ENCODE measurements at places on chromosomes 1 and 21.

GRCh38 chr1:155744711-155745283 lies 55.9 kb downstream of the DAP3 start:
- no peak for DNase-seq

DNA sequence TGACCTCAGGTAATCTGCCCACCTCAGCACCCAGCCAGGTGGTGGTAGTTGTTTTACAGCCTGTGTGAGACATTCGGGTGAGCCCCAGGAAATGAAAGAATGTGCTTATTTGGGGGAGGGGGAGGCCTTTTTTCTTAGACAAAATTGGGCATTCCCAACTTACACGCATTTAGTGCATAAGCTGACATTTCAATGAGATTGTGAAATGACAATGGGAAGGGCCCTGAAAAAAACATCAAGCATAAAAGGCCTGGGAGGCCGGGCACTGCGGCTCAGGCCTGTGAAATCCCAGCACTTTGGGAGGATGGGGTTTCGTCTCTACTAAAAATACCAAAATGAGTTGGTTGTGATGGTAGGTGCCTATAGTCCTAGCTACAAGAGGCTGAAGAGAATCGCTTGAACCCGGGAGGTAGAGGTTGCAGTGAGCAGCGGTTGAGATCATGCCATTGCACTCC lies 5.0 kb downstream of the GAS5 start:
- no peak for DNase-seq

GRCh38 chr1:47950471-47950870 lies 46.7 kb downstream of the TRABD2B start:
- no peak for DNase-seq

GRCh38 chr1:204752688-204753040 lies 67.1 kb upstream of the LRRN2 start:
- peak; percentile 54 for DNase-seq

- DNase-seq, result no peak
Measured at GRCh38 chr1:207935166-207935583, 24.2 kb upstream of the CD34 start.

DNA sequence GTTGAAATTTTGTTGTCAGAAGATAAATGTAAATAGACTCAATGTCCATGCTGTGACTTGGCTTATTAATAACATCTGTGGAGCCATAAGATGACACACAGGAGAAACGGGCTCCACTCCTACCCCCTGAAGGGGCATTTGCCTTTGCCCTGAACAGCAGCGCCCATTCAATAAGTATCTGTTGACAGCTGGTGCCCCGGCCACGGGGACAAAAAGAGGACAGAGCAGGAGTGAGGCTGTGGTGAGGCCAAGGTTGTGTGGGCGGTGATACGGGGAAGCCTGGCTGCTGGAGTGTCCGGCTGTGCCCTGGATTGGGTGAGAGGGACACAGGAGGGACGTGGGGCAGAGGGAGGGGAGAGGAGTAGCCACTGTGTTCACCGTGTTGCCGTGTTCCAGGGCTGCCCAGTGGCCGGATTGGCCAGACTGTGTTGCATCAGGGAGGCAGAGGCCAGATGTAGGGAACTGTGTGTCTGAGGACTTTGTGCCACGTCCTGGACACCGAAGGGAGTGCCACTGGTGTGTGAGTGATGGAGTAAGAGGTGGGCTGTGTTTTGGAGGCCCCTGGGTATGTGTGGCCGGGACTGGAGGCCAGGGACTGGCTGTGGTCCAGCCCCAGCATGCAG lies 15.1 kb downstream of the PRMT2 start:
- no peak for DNase-seq

GRCh38 chr21:39453571-39454179 lies 1.9 kb downstream of the SH3BGR start:
- no peak for DNase-seq

DNA sequence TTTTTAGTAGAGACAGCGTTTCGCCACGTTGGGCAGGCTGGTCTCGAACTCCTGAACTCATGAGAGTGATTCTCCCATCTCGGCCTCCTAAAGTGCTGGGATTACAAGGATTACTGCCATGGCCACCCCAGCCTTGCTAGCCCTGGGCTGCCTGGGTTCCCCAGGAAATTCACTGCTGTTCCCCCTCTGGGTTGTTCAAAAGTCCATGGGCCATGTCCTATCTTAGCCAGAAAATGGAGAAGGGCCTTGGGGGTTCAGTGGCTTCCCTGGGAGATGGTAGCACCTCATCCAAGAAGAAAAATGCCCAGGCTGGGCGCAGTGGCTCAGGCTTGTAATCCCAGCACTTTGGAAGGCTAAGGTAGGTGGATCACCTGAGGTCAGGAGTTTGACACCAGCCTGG lies 20.9 kb downstream of the SLC26A9 start:
- DNase-seq, result peak; percentile 33

GRCh38 chr1:11461531-11462137 lies 17.3 kb upstream of the DISP3 start:
- no peak for DNase-seq

- no peak for DNase-seq
Measured at GRCh38 chr1:234827181-234827580, 217.2 kb upstream of the IRF2BP2 start.

DNA sequence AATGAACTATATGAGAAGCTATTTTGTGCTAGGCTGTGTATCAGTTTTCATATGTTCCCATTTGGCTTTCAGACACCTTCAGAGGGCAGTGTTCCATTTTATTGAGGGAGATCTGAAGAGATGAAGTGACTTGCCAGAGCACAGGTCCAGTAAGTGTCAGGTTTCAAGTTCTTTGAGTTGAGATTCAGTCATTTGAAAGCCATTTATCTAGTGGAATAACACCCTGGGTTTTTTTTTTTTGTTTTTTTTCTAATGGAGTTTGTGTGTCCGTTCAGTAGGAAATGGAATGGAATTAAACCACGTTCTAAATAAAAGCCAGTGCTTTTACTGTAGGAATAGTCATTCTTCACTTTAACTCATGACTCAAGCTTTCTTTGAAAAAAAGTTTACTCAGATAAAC lies 652.9 kb upstream of the USP24 start:
- DNase-seq, result no peak

DNA sequence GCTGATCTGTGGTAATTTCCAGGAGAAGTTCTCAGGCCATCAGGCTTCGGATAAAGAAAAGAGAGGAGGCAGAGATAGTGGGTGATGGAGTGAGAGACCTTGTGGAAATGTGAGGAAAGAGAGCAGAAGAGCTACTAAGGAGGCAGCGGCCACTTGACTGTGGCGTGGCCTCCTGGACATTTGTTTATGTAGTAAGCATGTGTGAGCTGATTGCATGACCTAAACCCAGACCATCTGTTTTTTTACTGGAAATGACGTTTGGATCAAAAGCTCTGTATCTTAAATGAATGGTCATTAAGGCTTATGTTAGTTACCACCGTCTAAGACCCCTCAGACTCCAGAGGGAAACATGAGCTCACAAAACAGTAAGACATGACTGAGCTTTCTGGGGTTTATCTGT lies 13.6 kb downstream of the ATP1B1 start:
- no peak for DNase-seq

- no peak for DNase-seq
Measured at GRCh38 chr1:54951810-54952226, 28.6 kb upstream of the TMEM61 start.

- DNase-seq, result no peak
Measured at GRCh38 chr21:15534450-15534886, 195.3 kb upstream of the USP25 start.

DNA sequence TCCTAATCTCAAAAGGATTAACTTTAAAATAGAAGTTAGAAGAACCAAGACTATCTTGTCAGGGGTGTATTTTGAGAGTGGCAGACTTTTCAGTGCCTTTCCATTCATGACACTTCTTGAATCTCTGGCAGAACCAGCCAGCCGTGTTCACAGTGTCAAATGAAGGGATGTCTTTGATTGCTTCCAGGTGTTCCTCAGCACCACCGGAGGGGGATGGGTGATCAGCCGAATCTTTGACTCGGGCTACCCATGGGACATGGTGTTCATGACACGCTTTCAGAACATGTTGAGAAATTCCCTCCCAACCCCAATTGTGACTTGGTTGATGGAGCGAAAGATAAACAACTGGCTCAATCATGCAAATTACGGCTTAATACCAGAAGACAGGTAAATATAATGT lies 32.3 kb downstream of the FMO1 start:
- no peak for DNase-seq

DNA sequence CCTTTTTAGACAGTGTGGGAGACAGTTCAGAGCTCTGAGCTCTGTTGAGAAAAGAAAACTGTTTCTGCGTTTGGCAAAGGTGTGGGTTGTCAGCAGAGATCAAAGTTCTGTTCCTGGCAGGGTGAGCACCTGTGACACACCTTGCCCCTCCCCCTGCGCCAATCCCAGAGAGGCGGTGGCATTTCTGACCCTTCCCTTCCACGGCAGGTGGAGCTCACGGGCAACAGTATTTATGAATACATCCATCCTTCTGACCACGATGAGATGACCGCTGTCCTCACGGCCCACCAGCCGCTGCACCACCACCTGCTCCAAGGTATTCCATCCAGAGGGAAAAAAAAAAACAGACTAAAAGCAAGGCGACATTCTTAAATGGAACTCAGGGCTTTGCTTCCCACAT lies 20.7 kb downstream of the SIM2 start:
- DNase-seq, result no peak

DNA sequence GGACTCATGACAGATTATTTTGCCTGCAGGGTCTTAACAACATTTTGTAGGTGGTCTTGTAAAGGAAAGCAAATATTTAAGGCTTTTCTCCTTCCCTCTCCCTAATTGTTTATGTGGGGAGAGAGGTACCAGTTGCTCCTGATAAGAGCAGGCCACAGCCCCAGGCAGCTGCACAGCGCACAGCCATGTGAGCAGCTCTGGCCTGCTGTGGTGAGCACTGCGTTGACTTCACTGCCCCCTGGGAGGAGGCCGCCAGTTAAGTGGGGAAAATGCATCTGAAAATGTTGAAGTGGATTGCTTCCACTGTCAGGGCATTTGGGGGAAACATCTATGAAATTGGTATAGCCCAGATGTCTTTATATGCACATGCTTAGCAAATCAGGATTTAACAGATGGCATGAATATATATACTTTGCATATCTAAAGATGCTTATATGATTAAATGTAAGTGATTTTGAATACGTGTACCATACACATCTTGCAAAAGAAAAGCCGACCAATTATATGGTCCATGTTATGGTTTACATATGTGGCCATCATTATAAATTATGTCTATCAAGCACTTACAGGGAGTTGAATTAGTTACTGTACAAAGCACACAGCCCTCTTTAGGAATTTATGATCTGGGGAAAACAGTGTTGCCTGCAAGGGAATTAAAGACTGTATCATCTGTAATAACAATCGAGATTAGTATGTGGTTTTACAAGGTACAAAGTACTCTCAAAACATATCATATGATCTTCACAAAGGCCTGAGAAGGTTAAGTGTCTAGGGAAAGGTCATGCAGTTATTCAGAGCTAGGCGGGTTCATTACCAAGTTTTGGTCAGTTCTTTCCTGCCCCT lies 132.1 kb downstream of the RHOU start:
- DNase-seq, result no peak

DNA sequence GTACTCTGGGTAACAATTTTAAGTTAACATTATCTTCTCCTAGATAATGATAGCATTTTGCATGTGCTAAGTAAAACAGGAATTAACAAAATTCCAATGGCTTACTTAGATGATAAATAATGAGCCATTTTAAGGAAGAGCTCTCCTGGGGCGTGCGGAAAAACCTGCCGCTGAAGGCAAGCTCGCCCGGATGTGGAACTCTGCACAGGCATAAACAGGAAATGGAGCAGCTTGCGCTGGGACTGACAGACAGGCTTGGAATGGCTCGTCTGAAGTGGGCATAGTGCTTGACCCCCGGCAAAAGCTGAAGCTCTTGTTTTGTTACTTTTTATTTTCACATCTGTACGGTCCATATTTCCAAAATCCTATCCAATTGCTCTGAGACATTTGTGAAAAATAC lies 169.2 kb downstream of the ZNF281 start:
- DNase-seq, result no peak

DNA sequence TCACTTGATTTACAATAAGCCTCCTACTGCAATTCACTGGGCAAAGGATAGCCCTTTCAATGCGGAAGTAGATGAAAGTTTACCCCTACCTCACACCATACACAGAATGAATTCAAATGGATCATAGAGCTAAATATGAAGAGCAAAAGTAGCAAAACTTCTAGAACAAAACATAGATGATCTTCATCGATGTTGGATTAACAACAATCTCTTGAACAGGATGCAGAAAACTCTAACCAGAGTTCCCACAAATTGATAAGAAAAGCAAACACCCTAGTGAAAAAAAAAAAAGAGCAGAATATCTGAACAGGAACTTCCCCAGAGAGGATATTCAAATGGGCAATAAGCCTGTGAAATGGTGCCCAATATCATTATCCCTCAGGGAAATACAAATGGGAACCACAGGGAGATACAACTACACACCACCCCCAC lies 1.9 kb upstream of the UBASH3A start:
- DNase-seq, result no peak

DNA sequence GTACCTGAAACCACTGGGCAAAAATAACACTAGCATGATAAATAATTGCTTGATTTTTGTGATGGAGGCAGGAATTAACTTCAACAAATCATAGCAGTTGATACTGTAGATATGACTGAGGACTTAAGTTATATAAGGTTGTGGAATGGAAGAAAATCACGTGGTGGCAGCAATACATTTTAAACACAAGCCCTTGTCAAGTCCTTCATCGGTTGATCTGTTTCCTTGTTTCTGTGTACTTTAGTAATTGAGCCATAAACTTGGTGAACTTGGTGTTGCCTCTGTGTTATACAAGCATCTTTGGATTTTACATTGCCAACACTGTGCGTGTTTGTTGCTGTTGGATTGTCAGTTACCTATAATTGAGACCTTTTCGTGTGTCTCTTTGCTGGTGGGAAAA lies 114.4 kb downstream of the CAMTA1 start:
- no peak for DNase-seq

DNA sequence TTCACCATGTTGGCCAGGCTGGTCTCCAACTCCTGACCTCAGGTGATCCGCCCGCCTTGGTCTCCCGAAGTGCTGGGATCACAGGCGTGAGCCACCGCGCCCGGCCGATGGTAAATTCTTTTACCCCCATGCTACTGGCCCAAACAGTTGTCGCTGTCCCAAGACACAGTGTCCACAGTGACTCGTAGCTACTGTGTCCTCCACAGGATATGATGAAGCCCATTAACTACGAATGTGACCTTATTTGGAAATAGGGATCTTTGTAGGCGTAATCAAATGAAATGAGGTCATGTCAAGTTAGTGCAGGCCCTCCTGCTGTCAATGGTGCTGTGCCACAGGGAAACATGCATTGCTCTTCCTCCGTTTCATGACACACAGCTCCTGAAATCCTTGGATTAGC lies 8.5 kb downstream of the FNDC10 start:
- DNase-seq, result no peak

Measured in coronary artery (tissue), 2 donors.